Activated T-cell treated with anti-CD3 and anti-CD28 coated beads, Interleukin-2, amount 50 U/mL, for 48 hours (primary cell): ENCODE measurements at places on chromosomes 12 and 14.

DNA sequence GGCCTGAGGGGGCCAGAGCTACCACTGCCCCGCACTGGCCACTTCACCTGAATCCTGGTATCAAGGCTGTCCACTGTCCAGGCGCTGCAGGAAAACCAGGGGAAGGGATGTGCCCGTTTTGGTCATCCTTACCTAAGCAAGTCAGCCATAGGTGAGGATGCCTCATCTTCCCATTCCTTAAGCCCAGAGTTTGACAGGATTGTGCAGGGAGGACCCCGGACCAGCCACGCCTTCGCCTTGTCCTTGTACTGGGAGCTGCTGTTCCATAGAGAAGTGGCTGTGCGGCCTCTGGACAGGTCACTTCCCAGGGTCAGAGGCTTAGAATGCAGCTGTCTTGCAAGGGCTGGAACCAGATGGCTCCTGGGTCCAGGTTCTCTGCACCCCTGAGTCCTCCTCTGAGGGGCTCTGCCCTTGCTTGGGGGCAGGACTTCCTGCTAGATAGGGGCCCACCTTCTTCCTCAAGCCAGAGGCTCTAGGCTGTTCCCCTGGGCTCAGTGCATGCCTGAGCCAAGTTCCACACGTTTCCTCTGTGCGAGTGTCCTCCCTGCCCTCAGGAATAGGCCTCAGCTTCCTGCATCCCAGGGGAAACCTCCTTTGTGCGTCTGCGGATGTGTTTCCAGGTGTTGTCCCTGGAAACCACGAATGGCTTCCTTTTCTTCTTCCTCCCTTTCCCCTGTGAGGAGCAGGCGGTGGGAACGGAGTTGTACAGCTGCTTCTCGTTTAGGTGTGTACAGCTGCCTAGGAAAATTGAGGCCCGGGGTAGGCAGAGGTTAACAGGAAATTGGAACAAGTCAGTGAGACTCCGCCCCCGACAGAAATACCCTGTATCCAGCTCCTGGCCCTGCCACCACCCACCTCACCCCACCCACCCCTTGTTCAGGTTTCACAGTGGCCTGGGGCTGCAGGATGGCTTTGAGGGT is 54.3 kb upstream of the RIN3 start:
- DNase-seq: no peak

- DNase-seq: peak; percentile 56
These were observed 15.1 kb downstream of the RNF41 start for GRCh38 chr12:56206452-56207166.

DNA sequence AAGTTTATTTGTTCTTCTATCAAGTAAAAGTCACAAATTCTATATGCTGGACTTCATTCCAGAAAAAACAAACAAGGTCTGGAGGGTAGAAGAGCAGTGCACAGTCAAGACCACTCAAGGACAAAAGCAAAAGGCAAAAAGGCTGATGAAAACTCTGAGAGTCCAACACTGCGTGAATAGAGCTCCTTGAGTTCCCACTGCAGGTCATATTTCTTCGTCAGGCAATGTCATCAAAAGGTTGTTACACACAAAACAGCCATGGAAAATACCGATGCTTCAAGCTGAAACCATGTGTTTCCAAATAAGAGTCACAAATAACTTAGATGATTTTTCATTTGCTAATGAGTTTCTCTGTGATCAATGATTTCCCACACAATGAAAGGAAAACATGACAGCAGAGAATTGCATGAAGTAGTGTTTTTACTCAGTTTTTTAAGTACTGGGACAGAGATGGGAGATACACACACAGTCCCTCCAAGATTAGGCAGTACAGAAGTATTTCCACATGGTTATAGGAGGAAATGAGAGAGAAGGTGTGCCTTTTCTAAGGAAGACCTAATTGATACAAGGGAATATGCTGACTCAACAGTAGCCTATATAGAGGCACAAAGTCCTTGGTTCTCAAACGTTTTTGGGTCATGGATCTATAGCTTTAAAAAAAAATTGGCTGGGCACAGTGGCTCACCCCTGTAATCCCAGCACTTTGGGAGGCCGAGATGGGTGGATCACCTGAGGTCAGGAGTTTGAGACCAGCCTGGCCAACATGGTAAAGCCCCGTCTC is 177.7 kb downstream of the MED13L start:
- DNase-seq: no peak

- DNase-seq: no peak
These were observed 32.7 kb downstream of the KDM5A start for GRCh38 chr12:356276-356988.

DNA sequence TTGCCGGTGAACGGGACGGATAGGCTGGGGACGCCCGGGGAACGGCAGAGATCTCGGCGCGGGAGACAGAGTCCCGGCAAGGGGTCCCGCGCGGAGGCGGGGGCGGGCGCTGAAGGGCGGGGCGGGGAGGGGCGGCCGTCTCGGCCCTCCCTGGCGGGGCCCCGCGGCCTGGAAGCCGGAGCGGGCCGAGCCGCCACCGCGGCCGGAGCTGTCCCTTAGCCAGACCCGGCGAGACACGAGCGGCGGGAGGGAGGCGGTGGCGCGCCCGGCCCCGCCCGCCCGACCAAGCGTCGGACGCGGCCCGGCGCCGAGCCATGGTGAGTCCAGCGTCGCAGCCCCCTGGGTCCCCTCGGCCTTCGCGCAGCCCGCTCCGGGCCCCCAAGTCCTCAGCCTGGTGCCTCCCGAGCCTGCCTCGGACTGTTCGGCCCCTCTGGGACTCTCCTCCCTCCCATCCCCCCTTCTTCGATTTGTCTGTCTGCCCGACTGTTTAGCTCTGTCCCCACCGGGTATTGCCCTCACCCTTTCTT is at the start of gene ARHGEF40:
ARHGEF40 (plus strand) TSS at position 222 of the 527 bp plus-strand sequence; CDS start at position 315, 93 bp downstream.
- peak; percentile 33 for DNase-seq

DNA sequence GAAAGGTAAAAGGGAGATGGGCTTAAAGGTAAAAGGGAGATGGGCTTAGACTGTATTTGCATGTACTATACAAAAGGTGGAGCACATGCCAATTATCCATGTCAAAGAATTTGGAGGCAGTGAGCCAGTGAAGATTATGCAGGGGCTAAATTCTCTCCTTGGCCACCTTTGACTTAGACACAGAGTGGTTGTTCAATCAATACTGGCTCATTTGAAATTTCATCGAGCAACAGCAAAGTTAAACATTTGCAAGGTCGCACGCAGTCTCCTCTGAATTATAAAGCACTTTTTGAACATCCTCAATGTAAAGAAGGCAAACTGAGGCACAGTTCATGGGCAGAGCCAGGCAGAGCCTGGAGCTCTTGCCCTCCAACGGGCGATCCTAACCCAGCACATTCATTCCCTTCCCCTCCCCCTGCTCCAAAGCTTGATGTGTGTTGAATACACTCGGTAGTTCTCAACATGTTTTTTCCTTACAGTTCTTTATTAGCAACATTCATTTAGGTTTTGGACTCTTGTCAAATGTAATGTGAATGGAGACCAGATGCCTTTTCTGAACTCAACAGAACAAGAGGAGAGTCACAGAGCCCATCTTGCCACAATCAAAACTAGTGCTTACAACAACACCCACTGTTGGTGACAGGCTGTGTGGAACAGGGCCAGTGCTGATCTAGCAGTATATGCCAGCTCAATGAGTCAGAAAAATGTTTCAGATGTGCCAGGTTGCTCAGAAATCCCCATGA is 169.7 kb upstream of the G2E3 start:
- DNase-seq: no peak

DNA sequence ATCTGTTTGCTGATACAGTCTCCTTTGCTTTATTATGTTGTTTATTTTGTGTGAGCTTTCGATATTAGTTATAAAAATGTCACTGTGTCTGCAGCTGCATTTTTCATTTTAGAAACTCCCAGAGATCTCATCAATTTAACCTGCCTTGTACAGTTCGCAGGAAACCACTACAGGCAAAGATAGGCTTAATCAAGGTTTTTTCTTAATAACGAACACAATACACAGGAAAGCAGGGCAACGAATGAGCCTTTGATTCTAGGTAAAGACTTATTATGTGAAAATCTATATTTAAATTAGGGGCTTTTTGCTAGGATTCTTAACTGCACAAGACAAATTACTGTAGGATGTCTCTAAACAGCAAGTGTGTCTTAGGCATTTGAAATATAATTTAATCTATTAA is 191.9 kb downstream of the RGS6 start:
- DNase-seq: no peak

DNA sequence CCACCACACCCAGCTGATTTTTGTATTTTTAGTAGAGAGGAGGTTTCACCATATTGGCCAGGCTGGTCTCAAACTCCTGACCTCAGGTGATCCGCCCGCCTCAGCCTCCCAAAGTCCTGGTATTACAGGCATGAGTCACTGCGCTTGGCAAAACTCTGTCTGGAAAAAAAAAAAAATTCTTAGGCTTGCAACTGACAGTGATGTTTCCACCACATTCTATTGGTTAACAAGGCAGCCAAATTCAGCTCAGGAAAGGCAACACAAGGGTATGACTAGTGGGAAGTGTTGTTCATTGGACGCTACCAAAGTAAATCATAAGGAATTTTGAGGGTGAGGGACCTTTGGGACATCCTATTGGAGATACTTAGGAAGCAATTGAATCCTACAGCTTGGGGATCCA is 2.9 kb upstream of the SBNO1 start:
- no peak for DNase-seq

GRCh38 chr14:26872515-26873361 is 274.9 kb upstream of the NOVA1 start:
- DNase-seq: no peak

DNA sequence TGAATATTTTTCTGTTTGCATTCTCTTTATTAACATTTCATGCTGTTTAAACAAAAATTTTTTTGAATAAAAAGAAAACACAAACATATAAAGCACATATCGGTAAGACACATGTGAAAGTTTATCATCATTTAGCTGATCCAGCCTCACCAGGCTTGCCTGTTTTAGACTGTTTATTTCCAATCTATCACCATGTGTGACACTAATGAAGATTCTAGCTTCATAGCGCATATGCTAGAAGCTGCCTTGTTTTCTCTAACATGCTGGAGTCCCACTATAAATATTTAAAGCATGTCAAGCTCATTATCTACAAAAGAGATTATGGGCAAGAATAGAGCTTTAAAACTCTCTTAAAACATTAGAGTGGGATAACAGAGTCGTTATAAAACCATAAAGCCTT is 25.4 kb upstream of the ADAMTS20 start:
- no peak for DNase-seq

- no peak for DNase-seq
These were observed 126.4 kb downstream of the CCER1 start for GRCh38 chr12:90828621-90829020.

- peak; percentile 61 for DNase-seq
These were observed 4.6 kb downstream of the AP1G2 start for GRCh38 chr14:23562822-23563472.

- no peak for DNase-seq
These were observed 6.5 kb upstream of the KRT3 start for GRCh38 chr12:52802442-52802841.

GRCh38 chr12:105267711-105268110 is 31.7 kb upstream of the APPL2 start:
- DNase-seq: no peak

DNA sequence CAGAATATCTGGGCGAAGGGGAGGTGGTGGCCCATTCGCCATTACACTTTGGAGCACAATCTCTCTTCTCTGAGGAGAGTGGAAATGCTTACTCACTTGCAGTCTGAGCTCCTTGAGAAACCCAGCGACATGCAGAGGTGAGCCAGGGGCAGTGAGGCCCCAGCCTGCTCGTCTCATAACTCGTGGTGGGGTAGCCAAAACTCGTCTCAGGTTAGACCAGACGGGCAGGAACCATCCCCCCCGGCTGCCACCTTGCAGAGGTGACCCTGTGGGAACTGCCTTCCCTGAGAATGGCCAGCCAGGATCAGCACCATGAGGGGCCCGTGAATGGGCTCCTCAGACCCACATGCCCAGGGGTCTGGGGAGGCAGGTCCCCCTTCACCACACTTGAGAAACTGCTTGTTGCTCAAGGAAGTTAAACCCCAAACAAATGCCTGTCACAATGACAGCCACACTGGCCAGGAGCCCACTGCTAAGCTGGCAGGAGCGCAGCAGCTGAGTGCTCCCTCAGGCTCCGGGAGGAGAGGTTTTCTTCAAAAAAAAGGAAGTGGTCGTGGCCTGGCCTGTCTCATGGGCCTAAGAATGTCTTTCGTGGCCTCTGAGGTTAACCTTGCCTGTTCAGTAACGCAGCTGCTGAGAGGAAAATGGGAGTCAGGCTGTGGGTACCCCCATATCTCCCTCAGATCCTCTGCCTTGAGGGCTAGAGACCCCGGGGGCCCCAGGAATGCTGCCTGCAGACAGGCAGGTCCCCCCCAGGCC is 9.2 kb upstream of the ALDH2 start:
- DNase-seq: no peak

- DNase-seq: no peak
These were observed 11.5 kb upstream of the TEX22 start for GRCh38 chr14:105386581-105387529.

- no peak for DNase-seq
These were observed 269.8 kb downstream of the BCAT1 start for GRCh38 chr12:24679126-24679525.

- no peak for DNase-seq
These were observed 384.5 kb upstream of the DDHD1 start for GRCh38 chr14:53537422-53538315.

DNA sequence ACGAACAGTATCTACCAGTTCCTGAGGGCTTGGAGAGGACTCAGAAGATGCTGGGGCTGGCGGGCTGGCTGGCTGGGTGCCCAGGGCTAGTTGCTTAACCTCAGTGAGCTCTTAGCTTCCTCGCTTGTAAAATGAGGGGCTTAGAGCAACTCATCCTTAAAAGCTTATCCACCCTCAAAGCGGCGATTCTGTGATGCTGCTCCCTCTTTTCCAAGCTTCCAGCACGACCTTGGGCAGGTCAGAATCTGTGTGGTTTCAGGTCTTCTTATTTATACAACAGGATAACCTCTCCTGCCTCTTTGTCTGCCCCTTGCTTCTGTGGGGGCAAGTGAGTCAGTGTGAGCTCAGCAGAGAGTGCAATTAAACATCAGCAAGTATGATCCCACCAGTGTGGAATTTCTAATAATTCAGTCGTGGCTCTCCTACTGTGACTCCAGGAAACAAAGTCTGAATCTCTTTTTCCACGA is 281.8 kb downstream of the KSR2 start:
- DNase-seq: no peak

DNA sequence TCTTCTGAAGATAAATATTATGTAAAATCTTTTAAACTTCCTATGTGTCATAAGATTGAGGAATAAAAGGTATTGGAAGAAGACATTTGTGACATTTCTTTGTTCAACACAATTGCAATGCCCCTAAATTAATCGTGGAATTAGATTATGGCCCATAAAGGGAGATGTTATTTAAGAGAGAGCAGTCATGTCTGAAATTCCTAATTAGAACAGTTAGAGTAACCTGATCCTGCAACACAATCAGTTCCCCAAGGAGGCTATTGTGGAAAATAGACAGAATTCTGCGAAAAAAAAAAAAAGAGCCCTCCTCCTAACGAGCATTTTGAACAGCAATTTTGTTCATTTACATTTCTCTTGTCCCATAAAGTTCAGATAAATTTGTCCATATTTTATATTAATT is 339.5 kb downstream of the PAWR start:
- no peak for DNase-seq

GRCh38 chr12:27595231-27595642 is 71.2 kb downstream of the PPFIBP1 start:
- DNase-seq: no peak
